NCI-H82 (cell line): ENCODE measurements at places on chromosomes 5 and 9.

GRCh38 chr9:3385871-3386270, 139.9 kb downstream of the RFX3 start:
- DNase-seq: no peak

DNA sequence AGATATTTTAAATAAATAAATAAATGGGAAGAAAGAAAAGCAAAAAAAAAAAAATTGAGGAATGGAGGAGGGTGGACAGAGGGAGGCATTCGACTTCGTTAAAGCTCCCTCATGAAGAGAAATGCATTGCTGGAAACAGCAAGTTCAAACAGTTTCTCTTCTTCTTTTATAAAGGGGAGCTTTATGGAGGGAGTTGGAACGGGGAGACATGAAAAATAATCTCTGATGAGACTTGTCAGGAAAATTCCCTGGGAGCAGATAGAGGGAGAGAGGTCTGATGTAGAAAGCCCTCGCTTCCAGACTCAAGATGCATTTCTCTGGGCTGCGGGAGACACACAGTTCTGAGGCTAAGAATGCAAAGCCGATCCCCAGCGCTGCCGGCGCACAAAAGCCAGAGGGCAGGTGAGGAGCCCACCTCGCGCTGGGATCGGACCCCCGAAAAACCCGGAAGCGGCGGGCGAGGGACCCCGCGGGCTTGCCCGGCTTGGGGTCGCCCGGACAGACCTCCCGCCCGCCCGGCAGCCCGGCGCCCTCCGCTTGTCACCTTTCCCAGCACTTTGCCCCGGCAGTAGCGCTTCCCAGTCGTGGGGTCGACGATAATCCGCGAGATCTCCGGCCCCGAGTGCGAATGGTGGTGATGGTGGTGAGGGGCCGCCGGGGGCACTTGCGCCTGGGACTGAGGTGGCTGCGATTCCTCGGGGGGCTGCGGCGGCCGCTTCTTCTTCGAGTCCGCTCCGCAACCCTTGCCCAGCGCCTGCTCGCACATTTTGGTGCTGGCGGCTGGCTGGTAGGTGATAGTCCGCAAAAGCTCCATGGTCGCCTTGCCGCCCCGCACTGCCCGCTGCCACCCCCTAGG, 512 bp downstream of the PLK2 start:
- DNase-seq: peak; percentile 54

GRCh38 chr9:78463750-78464149, 166.8 kb downstream of the PSAT1 start:
- no peak for DNase-seq

- no peak for DNase-seq
Measured at GRCh38 chr5:149333711-149334443, 11.4 kb upstream of the GRPEL2 start.

DNA sequence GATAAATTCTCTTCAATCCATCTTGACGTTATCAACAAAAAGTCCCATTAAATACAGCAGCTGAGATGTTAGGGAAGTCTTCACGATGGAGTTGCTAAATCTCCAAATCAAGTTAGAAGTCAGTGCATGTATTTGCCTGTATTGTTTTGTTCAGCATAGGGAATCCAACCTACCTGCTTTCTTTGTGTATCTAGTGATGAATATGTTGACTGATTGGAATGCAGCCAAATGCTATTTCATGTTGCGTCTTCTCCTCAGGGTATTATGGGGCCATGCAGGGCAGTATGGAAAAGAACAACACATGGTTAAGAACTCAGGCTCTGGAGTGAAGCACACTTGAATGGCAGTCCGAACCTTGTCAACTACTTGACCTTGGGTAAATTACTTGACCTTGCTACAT, 529.5 kb upstream of the ZNF462 start:
- peak; percentile 83 for DNase-seq

DNA sequence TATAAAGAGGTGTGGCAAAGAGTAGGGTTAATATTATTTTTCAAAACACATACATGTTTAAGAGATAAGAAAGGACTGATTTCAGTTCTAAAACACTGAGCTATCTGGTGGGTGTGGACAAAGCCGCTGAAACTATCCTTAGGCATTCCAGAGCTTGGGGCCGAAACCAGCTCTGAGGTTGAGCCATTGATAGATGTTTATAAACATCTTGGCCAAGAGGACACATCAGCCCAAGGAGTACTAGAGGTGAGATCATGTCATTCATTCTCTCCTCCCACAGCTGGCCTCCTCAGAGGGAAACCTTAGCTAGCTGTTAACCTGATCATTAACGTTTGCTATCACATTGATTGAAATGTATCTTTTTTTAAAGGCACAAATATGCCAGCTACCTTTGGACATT, 89.9 kb downstream of the NLN start:
- no peak for DNase-seq
